Fibroblast of gingiva (primary cell): ENCODE measurements at places on chromosomes 1 and 21.

DNA sequence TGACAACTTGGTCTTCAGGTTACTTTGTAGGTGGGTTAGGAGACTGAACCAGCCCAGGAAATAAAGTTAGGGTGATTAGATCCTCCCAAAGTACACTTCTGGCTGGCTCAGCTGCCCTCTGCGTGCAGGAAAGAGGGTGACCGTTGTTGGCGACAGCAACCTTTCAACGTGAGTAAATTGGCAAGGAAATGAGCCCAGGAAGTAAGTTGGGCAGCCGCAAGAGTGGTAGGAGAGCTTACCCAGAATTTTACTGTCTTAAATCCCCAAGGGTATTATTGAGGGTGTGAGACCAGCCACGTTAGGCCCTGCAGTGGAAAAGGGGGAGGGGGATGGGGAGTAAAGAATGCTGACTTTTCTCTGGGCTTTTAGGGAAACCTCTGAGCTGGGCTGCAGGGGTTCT lies 1.6 kb downstream of the TENT5C start:
- no peak for DNase-seq

DNA sequence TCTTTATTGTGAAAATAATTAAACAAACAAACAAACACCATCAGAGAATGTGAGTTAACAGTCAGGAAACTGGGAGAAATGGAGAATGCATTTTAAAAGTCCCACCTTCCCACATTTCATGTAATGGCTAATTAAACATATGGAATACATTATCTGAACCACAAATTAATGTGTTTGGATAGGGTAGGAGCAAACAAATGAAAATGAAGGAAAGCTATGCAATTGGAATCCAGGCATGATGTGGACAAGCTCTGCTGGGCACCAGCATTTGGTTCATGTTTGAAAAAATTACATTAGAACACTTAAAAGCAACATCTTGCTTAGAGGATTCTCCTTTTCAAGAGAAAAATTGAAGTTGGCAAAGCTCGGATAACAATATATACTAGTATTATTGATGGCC lies 628.1 kb downstream of the LMO4 start:
- DNase-seq: peak; percentile 32

GRCh38 chr1:223210788-223211120 lies 67.7 kb upstream of the TLR5 start:
- DNase-seq: no peak

DNA sequence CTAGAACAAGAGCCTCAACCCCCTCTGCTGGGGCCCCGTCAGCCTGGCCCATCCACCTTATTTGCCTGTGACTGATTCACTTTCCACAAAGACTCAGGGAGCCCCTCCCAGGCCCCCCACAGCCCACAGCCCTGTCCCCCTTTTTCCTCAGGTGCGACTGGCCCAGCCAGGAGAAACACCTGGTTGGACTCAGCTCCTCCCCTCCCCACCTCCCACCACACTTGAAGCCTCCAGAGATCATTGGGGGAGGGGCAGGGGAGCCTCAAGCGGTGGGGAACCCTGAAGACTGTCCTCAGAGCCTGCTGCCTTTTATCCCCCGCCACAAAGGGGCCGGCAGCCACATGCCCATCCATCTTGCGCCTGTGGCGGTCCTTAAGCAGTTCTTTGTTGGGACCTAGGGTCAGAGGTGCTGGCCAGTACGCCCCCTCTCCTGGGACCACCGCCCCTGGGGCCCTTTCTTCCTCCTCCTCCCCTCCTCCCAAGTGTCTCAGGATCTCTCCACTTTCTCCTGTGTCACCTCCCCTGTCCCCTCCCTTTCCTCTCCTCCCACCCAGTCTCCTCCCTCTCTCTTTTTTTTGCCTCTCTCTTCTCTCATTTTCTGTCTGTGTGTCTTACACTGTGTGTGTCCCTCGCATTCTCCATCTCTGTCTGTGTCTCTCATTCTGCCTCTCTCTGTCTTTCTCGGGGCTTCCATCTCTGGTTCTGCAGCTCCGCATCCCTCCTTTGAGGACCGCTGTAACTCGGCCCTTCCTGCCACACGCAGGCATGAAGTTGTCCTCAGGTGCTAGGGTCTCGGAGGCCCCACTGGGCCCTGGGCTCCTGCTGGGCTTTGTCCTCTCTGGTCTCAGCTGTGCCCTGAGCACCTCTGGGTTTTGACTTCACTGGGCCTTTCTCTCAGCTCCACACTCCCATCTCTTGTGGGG lies 12.2 kb downstream of the CRABP2 start:
- DNase-seq: no peak

- peak; percentile 75 for DNase-seq
Measured at GRCh38 chr1:17028662-17029188, 17.0 kb upstream of the ATP13A2 start.

GRCh38 chr1:27671964-27672749 lies at the start of gene IFI6:
Gene IFI6, minus strand, starts transcription at chr1:27672192. Its CDS starts 2,878 bp downstream, at chr1:27669314.
- peak; percentile 94 for DNase-seq

- peak; percentile 92 for DNase-seq
Measured at GRCh38 chr1:244835276-244836134, at the start of gene COX20. Gene COX20, plus strand, starts transcription at chr1:244835658. Its CDS starts 57 bp downstream, at chr1:244835715.

DNA sequence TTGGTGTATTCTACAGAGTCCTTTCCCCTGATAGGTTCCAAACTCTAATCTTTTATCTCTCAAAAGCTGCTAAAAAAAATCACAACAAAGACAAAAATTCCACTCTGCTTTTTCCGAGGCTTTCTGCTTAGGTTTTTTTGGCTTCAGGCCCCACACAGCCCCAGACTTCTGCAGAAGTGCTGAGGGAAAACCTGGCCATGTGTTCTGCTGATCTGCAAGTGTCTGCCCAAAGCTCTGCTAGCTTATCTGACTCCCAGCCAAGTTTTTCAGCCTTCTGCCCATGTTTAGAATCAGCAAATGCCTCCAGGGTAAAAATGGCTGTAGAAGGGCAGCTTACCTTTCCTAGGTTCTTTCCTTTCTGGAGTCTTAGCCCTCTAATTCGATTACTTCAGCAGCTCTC lies 28.4 kb downstream of the DISP3 start:
- no peak for DNase-seq

DNA sequence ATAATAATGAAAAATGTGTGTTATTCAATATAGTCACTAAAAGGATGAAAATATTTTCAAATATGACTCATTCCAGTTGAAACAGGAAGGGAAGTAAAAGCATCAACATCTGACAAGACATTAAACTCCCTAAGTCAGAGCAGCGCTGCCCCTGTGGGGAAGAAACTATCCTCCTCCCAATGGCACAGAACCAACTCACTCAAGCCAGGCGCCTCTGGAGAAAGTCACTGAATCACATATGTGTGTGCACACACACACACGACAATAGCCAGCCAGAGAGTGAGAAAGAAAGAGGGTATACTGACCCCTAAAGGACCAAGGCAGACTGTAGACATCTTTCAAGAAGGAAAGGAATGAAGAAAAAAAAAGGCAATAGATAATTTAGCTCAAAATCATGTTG lies 126.9 kb downstream of the SETD4 start:
- peak; percentile 80 for DNase-seq

DNA sequence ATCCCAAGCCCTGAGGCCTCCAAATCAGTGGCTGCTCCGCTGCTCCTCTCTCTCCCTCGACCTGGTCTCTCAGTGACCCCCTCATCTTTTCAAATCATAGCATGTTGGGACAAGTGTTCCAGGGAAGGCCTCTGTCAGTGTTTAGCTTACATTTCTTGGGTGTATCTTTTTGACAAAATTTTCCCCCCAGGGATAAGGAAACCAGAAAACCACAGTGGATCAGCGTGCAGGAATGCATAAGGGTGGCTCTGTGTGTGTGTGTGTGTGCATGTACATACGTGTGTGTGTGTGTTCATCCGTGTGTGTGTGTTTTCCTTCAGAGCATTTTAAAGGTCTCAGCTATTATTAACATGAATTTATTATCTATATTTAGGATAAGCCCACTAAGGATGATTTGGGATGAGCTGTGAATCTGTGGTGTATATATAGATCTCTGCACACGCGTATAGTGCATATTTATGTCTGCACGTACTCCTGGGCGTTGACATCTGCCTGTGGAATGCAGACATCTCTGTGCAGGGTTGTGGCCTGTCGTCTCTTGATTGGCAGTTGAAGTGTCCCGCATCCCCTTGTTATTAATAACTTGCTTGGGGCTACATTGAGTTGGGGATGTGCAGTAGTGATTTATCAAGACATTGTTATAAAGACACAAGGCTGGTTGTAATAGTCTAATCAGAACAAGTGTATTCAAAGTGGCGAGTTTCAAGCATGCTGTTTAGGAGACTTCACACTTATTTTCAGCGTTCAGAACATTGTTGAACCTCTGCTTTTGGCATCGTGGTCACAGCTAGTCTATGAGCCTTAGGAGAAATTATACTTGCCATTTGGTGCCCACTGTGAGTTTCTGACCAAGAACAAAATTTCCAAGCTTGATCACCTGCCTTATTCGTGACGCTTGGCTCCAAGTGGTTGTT lies 55.6 kb downstream of the GALNT2 start:
- no peak for DNase-seq

- DNase-seq: peak; percentile 14
Measured at GRCh38 chr1:222772996-222773379, 36.0 kb downstream of the FAM177B start.

DNA sequence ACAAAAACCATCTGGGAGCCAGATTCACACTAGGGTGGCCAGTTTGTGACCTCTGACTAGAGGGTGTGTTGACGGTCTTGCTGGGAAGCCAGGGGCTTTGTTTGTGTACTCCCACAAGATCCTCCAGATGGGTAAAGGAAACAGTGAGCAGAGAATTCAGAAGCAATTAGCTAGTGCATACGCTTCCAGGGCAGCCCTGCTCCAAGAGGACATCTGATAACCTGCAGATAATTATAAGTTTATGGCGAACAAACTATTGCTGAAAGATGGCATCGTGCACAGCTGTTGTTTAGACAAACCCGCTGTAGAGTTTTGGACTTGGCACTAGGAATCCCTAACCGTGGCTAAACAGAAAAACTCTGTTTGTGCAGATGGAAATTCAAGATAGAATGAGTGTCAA lies 326.4 kb downstream of the TGFB2 start:
- peak; percentile 93 for DNase-seq

GRCh38 chr1:213871179-213871578 lies 116.6 kb upstream of the PROX1 start:
- no peak for DNase-seq

DNA sequence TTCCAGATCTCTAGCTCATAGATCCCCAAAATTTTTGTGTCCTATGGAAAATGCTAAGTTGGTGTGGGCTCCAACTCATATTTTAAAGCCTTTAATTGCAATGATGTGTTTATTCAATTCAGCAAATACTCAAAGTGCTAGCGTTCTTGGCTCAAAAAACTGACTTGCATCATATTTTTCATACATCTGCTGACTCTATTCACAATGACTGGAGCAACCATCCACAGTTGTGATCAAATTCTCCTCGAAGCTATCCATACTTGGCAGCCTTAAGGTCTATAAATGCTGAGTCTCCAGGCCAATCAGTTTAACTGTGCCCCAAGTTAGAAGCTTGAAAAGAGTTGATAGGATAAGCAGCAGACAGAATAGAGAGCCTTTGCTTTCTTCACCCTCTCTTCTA lies 2.9 kb upstream of the ATP1A1 start:
- DNase-seq: peak; percentile 20

GRCh38 chr1:2912424-2913061 lies 108.7 kb upstream of the ACTRT2 start:
- no peak for DNase-seq

GRCh38 chr1:212574732-212575131 lies 33.8 kb upstream of the ATF3 start:
- no peak for DNase-seq

GRCh38 chr1:100441651-100442050 lies 89.3 kb downstream of the CDC14A start:
- no peak for DNase-seq

DNA sequence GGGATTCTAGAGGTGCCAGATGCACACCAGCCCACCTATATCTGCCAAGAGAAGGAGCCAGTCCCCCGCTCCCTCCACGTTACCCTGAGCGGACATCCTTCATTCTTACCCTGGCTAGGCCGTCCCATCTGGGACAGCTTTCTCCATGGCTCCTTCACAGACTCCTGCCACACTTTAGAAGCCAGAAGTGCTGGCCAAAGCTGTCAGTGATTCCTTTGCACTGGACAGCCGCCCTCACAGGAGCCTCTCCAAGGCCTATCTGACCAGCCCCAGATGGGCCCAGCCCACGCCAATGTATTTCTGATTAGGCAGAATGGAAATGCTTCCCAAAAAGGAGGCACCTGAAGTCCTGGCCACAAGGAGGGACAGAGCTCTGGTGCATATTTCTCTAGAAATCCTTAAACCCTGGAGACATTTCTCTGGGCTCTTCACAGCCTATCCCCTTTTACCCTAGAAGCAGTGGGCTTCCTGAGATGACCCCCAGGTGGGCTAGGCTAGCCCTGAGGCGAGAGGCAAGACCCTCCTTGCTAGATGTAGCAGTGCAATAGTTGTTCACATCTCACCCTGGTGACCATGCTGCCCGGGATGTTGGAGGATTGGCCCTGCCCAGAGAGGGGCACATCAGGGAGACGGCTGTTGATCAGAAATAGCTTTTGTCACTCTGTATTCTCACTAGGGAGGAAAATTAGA lies 44.1 kb downstream of the RASSF5 start:
- DNase-seq: no peak
